ENCODE measurements at places on chromosomes 5 and 9.

- DNase-seq, result no peak
Observed at GRCh38 chr9:113462781-113463286, 693 bp upstream of the RGS3 start.

- no peak for DNase-seq
Observed at GRCh38 chr5:3509290-3509689, 86.3 kb upstream of the IRX1 start.

- no peak for DNase-seq
Observed at GRCh38 chr9:34741628-34742027, 31.7 kb upstream of the CCL21 start.

GRCh38 chr5:15105799-15106393, 234.3 kb upstream of the ANKH start:
- peak; percentile 55 for DNase-seq

GRCh38 chr5:116091416-116091815, 6.6 kb downstream of the COMMD10 start:
- DNase-seq, result no peak

GRCh38 chr5:54272746-54273145, 37.6 kb downstream of the ARL15 start:
- no peak for DNase-seq

GRCh38 chr5:7886849-7887475, 18.0 kb downstream of the MTRR start:
- peak; percentile 19 for DNase-seq
